ENCODE measurements at places on chromosomes 6 and 20.

GRCh38 chr6:26233649-26234420, 131.2 kb upstream of the BTN3A2 start:
- DNase-seq, result peak; percentile 76

GRCh38 chr20:36582322-36582721, 8.9 kb downstream of the TGIF2 start:
- no peak for DNase-seq

GRCh38 chr6:80537118-80537972, 430.9 kb downstream of the BCKDHB start:
- no peak for DNase-seq

DNA sequence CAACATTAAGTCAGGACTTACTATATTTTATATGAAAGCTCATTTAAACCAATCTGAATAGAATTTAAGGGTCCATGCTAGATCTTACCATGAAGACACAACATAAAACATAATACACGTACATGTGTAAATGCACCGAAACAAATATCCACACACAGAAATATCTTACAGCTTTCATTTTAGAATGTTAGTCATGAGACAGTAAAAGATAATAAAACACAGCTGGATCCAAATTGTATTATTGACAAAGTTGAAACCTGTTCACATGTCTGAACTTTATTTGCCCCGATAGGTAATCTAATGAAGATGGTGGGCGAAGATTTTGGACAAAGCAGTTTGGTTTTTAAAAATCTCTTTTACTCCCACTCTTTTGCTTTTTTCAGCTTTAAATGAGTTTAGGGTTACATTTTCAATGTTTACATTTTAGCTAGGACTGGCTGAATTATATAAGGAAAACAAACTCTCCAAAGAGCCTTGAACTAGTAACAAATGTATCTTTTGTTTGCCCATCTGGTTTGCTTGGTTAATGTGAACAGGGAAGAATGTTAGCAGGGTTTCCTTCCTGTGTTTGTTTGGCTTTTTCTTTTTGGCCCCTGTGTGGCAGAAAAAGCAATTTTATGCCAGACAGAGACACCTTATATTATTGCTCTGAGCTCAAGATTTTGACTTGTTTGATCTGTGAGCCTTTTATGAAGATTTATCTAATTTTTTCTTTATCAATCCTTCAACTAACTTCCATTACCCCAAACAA, 5.1 kb upstream of the TMEM181 start:
- no peak for DNase-seq

DNA sequence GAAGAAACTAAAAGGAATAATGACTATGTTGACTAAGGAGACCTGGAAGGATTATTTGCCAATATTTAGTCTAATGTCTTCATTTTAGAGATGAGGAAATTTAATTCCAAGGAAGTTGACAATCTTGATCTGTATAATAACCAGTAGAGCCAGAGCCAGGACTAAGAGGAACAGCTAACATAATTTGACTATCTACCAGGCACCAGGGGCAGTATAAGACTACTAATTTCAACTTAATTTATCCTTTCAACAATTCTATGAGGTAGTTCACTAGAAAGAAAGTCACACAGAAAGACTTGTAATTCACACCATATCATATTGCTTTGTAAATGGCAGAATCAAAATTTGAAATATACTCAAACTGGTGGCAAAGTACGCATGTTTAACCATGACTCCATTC, 273.0 kb upstream of the STXBP5 start:
- DNase-seq, result no peak

- peak; percentile 95 for DNase-seq
These were observed at the start of the genes TBC1D22B and TMEM217 for GRCh38 chr6:37257634-37258404. Gene TBC1D22B (plus strand): TSS chr6:37257772. CDS start chr6:37257918, 146 bp downstream. Gene TMEM217 (minus strand): TSS chr6:37258144. CDS start chr6:37219030, 39,114 bp downstream.

DNA sequence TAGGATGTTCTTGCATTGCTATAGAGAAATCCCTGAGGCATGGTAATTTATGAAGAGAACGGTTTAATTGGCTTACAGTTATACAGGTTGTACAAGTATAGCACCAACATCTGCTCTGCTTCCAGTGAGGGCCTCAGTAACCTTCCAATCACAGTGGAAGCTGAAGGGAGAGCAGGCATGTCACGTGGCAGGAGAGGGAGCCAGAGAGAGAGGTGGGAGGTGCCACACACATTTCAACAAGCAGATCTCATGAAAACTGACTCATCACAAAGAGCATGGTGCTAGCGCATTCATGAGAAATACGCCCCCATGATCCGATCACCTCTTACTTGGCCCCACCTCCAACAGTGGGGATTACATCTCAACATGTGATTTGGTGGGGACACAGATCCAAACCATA, 871.2 kb downstream of the TFAP2A start:
- no peak for DNase-seq

DNA sequence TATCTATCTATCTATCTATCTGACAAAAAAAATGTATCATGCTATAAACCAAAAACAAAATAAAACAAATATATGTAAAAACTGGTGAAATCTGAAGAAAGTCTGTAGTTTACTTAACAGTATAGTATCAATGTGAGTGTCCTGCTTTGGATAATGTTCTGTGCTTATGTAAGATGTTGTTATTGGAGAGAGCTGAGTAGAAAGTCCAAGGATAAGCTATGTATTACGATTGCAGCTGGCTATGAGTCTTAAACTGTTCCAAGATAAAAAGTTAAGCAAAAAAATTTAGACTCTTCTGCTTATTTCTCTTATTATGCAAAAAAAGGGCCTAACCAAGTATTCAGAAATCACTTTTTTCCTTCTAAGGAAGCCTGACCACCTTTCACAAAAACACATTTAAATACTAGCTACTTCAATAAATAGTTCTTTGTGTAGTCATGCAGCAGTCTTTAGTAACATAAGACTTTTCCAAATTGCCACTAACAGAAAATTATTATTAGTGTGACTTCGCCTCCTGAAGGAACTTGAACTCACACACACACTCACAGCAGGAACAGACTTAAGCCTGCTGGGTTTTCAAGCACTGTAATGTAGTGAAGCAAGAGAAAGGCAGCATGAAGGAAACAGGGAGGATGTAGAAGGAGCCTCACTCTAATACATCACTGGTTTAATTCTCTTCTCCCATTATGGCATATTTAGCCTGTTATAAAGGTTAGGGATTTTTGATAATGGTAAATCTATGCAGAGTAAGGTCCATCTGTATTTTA, 265.8 kb upstream of the GJE1 start:
- DNase-seq, result no peak

GRCh38 chr6:5053038-5053437, 32.1 kb upstream of the PPP1R3G start:
- no peak for DNase-seq

GRCh38 chr20:3632311-3633004, 30.7 kb downstream of the GFRA4 start:
- DNase-seq, result no peak

GRCh38 chr6:56046576-56046975, 171.2 kb upstream of the BMP5 start:
- peak; percentile 6 for DNase-seq

DNA sequence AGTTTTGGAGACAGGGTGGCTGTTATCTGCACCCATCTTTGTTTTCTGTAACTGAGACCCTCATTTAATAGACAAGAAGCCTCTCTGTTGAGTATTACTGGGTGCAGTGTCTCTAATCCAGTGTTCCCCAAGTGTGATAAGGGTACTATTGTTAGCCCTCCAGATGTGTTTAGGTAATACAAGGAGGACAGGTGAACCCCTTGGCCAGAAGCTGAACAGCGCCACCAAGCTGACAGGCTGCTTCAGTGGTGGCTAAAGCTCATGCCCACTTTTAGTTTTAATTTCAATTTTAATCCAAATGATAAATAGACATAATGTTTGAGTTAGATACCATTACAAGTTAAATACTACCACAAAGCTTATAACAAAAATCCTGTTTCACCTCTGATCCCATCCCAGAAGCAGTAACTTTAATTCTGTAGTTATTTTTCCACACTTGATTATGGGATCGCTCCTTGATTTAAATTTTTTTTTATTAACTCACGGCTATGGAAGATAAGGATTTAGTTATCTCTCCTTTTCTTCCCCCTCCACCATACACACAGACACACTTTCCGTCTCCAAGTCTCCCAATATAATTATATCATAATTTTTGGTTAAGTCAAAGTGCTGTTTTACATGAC, 8.4 kb upstream of the STK35 start:
- peak; percentile 16 for DNase-seq

Measured in CD4-positive, alpha-beta T cell treated with Interleukin-1 beta for 1 hour (primary cell).